ENCODE measurements at places on chromosomes 5 and 9.

DNA sequence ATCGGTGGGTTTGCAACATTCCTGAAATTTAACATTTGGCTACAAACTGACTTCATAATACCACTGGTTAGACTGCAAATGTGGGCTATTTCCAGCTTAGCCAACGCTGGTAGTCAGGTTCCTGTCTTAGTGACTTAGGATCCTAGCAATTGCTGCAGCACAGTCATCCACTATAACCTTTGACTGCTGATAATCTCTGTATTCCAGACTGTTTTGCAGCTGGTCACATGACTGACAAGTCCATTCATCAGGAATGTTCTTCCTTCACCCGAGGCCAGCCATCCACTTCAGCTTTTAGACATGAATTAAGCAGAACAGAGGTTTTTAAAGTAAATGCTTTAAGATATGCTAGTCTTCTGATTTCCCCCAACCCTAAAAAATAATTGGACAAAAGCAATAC is 425.9 kb upstream of the MPDZ start:
- DNase-seq: no peak

GRCh38 chr5:108720391-108720790 is 27.3 kb upstream of the FER start:
- DNase-seq: no peak

DNA sequence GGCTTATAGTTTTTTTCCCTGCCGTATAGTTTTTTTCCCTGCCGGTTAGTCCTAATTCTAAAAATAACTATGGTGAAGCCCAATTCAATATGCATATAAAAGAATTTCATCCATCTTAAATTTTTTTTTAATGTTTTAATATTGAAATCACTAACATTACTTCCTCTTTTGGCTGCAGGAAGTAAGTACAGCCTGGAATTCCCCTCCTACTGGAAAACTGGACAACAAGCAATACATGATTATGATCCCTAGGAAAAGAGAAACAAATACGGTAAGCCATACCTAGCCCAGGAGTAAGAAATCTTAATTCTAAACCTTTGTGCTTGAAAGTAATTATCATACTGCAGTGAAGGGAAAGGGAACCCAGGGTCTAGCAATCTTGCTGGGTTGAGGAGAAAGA is 119.0 kb downstream of the NR3C1 start:
- no peak for DNase-seq

DNA sequence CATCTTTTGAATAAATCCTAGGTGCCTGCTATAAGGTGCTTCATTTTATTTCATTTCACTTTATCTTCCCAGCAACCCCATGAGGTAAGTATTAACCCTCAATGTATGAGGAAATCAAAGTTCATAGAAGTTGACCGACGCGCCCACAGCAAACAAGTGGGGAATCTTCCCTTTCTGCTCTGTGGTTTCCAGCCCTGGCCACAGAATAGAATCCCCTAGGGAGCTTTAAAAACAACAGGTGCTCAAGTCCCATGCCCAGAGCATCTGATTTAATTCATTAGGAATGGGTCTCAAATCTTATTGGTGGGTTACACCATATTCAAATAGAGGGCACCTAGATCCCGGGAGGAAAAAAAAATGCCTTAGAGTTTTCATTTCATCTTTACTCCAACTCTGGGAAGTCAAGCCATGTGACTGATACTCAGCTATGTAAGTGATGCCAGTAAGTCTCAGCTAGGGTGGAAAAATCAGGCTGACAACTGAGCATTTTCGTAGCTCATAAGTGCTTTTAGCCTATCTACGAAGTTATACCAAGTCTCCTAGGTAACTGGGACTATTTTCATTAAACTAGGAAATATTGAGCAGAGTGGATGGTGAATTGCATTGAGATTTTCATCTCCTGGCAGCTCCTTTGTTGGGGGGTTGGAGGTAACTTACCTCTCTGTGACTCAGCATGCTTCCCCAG is 353.4 kb upstream of the SLC30A5 start:
- no peak for DNase-seq

- DNase-seq: no peak
Measured at GRCh38 chr9:89010526-89011111, 19.4 kb downstream of the S1PR3 start.

GRCh38 chr5:168869615-168870227 is 290.6 kb upstream of the PANK3 start:
- DNase-seq: no peak

DNA sequence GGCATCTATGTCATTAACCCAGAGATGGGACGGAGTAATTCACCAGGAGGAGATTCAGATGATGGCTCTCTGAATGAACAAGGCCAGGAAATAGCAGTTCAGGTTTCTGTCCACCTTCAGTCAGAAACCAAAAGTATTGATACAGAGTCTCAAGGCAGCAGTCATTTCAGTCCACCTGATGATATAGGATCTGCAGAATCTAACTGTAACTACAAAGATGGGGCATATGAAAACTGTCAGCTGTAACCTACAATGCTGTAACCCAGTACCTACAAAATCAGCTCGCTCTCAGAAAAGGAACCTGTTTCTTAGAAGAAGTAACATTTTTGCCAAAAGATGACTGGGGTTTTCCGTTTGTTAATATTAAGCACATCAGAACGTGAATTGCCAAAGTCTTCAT is 14.7 kb downstream of the MFAP3 start:
- DNase-seq: no peak

- no peak for DNase-seq
Measured at GRCh38 chr5:94998670-94999069, 286.2 kb downstream of the MCTP1 start.

GRCh38 chr9:20426019-20426418 is 196.3 kb downstream of the MLLT3 start:
- no peak for DNase-seq

DNA sequence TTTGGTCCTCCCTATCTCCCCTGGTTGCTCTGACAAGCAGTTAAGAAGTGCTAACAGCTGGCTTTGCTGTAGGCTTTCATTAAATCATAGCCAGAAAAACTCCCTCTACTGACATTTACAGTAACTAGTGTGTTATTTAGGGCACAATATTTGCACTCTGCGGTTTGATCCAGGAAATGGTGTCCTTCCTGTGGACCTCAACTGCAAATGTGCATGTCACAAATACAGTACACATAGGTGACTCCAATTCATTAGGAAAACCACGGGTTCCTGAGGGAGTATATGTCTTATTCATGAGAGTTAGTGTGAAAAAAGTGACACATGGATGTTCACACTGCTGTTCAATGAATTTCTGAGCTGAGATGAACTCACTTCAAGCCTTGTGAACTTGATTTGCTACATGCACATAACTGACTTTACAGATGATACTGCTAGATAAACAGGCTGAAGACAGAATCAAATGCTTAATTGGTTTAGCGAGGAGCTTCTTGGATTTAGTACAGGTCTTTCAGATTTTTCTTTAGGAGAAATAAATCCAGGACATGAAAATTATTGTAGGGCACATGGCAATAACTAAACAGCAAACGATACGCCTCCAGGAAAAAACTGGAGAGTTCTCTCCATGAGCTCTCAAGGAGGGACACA is 281.5 kb downstream of the EFNA5 start:
- no peak for DNase-seq

GRCh38 chr9:28179893-28180292 is 606.6 kb upstream of the C9orf72 start:
- no peak for DNase-seq

Data from activated CD4-positive, CD25-positive, alpha-beta regulatory T cell (primary cell).